Esophagus squamous epithelium (tissue), 5 donors: ENCODE measurements at places on chromosomes 1 and 21. TPM values are rescaled to one million over a fixed set of nuclear protein-coding genes. Genes with fewer than 3 reads are reported as not detected.
A peak's percentile ranks its signal among the peaks of the same experiment; 100 is the strongest.

DNA sequence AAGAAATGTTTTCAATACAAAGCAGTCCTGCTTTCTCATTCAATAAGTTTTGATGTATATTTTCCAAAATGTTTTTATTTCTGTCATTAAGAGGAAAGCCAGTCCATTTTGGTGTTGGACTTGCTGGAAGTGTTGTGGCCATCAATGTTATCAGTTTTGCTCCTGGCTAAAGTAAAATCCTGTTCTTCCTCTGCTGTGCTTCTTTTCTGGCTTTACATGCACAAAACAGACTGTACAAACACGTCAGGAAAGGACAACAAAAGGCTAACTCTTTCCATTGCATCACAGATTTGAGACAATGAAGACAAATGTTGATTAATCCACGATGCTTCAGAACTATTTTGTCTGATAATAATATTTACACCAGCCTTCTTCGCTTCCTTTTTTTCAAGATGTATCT lies 735.4 kb downstream of the LTN1 start:
- H3K36me3 ChIP-seq = no peaks in the 10 kb centered on the region
- DNase-seq = no peak
- peak overlapping the region; percentile 40 for H3K27ac ChIP-seq
- H3K4me1 ChIP-seq = peaks cover 27% of the 10 kb centered on the region
- H3K4me3 ChIP-seq = no peak overlapping the region
- H3K27me3 ChIP-seq = no peaks in the 10 kb centered on the region

Gene SLC1A7
- total RNA-seq = not detected

Gene FCRL3
- 0.19 TPM for total RNA-seq

Gene NKAIN1
- total RNA-seq = 0.09 TPM

- H3K27me3 ChIP-seq = no peaks in the 10 kb centered on the region
- H3K36me3 ChIP-seq = no peaks in the 10 kb centered on the region
- H3K4me1 ChIP-seq = no peaks in the 10 kb centered on the region
- no peak overlapping the region for H3K27ac ChIP-seq
- no peak overlapping the region for H3K4me3 ChIP-seq
- no peak for DNase-seq
Observed at GRCh38 chr1:117511273-117511672, 94.6 kb upstream of the TENT5C start.

GRCh38 chr1:216632980-216633379 lies 90.2 kb downstream of the ESRRG start:
- H3K4me1 ChIP-seq = no peaks in the 10 kb centered on the region
- no peaks in the 10 kb centered on the region for H3K27me3 ChIP-seq
- H3K27ac ChIP-seq = no peak overlapping the region
- H3K36me3 ChIP-seq = no peaks in the 10 kb centered on the region
- H3K4me3 ChIP-seq = no peak overlapping the region

Gene PLPPR5
- total RNA-seq = not detected

DNA sequence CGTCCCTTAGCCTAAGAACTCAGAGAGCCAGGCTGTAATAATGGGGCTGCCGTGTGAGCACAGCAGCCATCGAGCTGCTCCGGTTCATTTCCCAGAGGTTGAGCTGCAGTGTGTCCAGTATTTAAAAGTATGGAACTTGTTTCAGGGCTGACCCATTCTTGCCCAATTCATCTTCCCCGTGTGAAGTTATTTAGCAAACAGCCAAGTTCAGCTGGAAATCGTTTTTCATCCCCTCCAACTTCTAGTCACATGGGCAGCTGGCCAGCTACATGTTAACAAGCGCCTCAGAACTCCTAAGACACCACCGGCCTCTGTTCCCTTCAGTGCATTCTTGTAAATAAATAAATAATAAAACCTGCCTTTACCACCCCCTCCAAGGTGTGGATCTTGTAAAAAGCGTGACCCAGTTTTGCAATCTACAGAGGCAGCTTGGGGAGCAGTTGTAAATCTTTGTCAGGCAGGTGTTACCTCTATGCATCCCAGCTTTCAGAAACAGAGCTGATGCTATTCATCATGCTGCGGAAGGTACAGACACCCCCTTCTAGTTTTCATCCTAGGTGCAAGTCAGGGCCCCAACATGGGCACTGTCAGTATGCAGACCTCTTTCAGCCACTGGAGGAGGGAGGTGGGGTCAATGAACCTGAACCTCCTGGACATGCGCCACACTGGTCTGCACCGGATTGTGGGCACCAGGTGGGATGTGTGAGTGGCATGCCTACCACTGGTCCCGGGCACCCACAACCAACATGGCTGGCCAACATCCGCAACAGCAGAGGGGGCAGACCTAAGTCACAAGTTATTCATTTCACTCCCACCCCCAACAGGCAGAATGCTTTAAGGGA lies 18.7 kb upstream of the KNCN start:
- H3K27me3 ChIP-seq = no peaks in the 10 kb centered on the region
- H3K27ac ChIP-seq = peak overlapping the region; percentile 18
- H3K4me3 ChIP-seq = no peak overlapping the region
- no peak for DNase-seq
- H3K36me3 ChIP-seq = peaks cover 100% of the 10 kb centered on the region

DNA sequence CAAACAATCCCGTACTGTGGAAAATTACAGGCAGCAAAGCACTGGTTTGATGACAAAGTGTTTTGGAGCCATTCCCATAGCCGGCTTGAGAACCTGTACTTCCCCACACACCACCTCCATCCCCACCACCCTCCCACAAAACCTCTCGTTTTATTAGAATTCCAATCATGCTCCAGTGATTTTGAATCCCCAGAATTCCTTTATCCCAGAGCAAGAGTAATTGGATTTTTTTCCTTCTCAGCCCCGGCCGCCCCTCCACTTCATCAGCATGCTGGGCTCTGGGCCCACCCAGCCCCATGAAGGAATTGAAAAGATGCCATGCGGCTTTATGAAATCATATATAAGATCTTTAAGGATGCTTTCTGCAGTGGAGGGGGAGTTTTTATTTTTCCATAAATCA lies 136.6 kb downstream of the OMA1 start:
- H3K27me3 ChIP-seq = no peaks in the 10 kb centered on the region
- DNase-seq = no peak
- H3K4me3 ChIP-seq = no peak overlapping the region
- no peaks in the 10 kb centered on the region for H3K36me3 ChIP-seq

DNA sequence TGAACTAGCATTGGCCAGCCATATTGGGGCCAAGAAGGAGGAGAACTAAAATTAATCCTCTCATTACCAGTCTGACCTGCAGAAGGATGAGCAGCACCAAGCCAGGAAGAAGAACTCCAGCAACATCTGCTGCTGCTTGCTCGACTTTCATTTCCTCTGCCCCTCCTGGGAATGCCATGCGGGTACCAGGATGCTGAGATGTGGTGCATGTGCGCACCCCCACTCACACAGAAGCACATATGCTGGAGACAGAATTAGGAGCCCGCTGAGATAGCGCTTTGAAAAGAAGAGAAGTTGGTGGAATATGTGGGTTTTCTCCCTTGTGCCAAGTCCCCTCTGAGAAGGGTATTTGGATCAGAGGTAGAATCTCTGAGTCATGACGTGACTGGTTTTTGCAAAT lies 70.4 kb downstream of the PLXNA2 start:
- no peak overlapping the region for H3K27ac ChIP-seq
- H3K36me3 ChIP-seq = no peaks in the 10 kb centered on the region
- no peak for DNase-seq
- H3K4me3 ChIP-seq = no peak overlapping the region
- no peaks in the 10 kb centered on the region for H3K27me3 ChIP-seq

Gene GPR37L1
- not detected for total RNA-seq

DNA sequence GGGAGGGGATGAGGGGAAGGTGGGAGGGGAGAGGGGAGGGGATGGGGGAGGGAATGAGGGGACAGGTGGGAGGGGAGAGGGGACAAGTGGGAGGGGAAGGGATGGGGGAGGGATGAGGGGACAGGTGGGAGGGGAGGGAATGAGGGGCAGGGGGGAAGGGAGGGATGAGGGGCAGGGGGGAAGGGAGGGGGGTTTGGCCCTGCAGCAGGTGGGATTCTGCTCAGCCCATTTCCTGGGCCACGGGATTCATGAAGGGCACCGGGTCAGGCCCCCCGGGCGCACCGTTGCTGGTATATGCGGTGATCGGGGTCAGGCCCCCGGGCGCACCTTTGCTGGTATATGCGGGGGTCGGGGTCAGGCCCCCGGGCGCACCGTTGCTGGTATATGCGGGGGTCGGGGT lies 15.1 kb upstream of the SAMD11 start:
- H3K27ac ChIP-seq = no peak overlapping the region
- peaks cover 74% of the 10 kb centered on the region for H3K4me1 ChIP-seq
- peaks cover 5% of the 10 kb centered on the region for H3K27me3 ChIP-seq
- H3K36me3 ChIP-seq = no peaks in the 10 kb centered on the region

Gene C1QTNF12
- not detected for total RNA-seq
